Caudate nucleus (tissue), 63 donors: ENCODE measurements at places on chromosomes 2 and 18.

GRCh38 chr2:134711692-134712091 is 7.1 kb downstream of the TMEM163 start:
- no peak for DNase-seq

- DNase-seq: no peak
These were observed 31.9 kb upstream of the RPIA start for GRCh38 chr2:88659538-88659915.

DNA sequence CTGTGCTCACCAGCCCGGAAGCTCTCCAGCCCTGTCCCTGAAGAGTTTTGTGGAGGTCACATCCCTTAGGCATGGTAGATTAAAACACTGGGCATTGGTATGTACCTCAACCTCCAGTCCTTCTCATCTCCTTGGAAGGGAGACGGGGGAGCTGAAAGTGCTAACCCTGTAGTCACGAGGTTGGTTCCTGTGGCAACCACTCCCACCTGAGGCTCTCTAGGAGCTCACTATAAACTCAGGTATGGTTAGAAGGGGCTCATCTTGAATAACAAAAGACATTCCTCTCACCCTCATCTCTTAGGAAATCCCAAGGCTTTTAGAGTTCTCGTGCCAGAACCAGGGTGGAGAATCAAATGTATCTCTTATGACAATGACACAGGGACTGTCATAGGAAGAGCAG is 43.0 kb upstream of the MGAT4A start:
- DNase-seq: no peak

GRCh38 chr18:3075491-3075890 is 62.5 kb upstream of the LPIN2 start:
- DNase-seq: no peak

DNA sequence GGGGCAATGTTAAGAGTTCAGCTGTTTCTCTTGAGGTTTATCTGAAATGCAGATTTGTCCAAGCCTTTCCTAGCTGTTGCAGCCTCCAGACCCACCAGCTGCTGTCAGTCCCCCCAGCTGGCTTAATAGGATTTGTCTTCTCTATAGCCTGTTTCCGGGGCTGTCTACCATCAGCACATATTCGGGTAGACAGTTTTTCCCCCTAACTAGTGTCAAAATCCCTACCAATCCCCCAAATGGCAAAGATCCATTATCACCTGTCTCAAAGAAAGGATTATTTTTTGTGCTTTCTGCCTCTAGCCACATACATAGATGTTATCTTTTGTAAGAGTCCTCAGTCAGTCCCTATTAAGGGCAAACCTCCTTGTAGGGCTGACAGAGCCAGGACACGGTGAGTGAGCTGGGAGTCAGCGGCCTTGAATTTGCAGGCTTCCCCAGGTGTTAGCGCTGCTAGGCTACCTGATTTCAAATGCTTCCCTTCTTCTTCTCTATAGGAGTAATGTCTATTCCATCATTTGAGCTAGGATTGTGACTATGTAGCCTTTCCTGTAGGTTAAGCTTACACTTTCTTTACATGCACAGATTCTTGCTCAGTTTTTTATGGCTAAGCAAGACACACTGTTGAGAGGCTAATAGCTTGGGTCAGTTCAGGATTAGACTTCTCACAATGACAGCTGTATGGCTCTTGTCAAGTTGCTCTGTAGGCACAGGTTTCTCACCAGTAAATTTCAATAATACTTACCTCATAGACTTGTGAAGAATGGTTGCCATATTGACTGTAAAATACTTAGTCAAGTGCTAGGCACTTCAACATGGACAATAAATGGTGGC is 171.1 kb upstream of the UNC80 start:
- DNase-seq: no peak

GRCh38 chr18:6170604-6171003 is 244.1 kb downstream of the L3MBTL4 start:
- DNase-seq: no peak

GRCh38 chr2:230956827-230957755 is 32.0 kb upstream of the GPR55 start:
- DNase-seq: no peak

DNA sequence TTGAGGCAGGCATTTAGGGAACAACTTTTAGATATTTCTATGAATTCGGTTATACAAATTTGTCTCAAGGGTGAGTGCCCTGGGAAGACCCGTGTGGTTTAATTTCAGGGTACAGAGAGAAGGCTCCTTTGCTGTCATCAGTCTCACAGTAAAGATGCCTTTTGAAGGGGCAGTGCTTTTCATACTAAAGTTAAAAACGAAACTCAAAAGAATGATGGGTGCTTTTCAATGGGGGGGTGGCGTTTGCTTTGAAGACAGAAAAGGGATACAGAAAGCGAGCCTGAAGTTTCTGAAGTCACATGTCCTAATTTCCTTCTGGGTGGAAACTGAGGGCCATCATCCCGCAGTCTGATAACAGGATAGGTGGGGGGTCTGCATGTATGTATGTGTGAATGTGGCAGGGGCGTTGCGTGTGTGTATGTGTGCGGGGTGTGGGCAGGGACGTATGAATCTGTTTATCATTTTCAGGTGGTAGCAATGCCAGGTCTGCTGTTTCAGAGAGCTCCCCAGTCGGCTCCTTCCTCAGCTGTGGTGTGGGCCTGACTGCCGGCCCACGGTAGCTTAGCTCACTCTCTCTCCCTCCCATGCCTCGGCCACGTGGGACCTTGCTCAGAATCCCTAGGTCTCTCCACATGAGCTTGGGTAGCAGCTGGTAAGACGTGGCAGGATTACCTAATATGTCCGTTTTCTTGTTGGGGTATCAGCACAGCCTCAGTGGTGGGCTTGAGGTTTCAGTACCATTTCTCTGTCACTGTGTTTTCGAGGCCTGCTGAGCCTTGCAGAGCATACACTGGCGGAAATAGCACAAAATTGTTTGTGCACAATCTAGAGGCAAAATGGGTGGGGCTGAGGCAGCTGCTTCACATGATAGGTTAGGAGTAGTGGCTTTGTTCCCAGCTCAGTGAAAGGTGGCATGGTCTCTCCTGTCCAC is 32.7 kb downstream of the ARHGAP25 start:
- DNase-seq: no peak

- no peak for DNase-seq
These were observed 789.6 kb upstream of the SLC8A1 start for GRCh38 chr2:41241325-41242000.
